ENCODE measurements at places on chromosomes 7 and 10.

- no peak for DNase-seq
These were observed 164.3 kb downstream of the SUGCT start for GRCh38 chr7:40299097-40299496.

DNA sequence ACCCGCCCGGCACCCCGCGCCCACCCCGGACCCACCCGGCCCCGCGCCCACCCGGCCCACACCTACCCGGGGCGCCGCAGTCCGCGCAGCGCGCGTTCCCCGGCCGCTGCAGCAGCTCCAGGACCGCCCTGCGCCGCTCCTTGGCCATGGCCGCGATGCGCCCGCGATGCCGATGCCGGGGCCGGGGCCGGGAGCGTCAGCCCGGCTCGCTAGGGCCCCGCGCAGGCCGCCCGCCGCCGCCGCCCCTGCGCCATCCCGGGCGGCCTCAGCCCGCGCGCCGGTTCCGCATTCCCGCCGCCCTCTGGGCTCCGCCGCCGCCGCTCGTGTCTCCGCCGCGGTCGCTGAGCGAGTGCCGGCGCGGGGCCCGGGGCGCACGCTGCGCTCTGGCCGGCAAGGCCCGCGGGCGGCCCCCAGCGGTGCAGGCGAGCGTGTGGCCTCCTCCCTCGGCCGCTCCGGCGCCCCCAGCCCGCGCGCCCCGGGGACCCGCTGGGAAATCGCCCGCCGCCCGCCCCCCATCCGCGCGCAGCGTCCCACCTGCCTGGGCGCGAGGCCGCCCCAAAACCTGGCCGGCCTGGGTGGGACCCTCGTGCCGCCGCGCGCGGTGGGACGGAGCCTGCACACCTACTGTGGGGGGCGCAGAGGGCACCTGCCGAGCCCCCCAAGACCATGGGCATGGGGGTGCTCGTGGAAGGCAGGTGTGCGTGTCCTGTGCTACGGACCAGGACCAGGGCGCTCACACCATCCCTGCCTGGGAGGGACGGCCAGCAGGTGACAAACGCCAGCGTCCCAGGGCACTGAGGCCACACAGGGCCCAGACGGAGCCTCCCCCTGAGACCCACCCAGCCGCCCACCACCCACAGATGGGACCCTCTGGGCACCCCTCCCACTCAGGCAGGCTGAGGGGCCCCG is at the start of gene ADAP1:
Gene ADAP1, minus strand, starts transcription at position 351 of the 909 bp plus-strand sequence. Its CDS starts 203 bp downstream, at position 148.
- DNase-seq, result peak; percentile 49

GRCh38 chr7:64869912-64870562 is 33.0 kb upstream of the ZNF273 start:
- DNase-seq, result no peak

DNA sequence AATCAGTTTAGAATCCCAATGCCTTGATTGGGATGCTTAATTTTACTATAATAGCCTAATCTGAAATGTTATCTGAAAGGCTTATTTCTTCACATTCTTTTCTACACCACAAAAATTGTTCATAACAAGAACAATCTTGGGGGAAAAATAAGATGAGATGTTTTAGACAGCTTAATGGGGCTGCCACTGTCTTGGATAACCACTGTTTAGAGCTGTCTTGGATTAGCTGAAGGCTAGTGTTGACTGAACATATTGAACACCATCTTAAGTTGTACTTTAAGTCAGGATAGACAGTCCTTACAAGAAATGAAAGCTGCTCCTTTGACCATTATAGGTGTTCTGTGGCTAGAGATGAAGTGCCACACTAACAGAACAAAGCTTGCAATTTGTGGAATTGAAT is 501.3 kb downstream of the GFRA1 start:
- no peak for DNase-seq

DNA sequence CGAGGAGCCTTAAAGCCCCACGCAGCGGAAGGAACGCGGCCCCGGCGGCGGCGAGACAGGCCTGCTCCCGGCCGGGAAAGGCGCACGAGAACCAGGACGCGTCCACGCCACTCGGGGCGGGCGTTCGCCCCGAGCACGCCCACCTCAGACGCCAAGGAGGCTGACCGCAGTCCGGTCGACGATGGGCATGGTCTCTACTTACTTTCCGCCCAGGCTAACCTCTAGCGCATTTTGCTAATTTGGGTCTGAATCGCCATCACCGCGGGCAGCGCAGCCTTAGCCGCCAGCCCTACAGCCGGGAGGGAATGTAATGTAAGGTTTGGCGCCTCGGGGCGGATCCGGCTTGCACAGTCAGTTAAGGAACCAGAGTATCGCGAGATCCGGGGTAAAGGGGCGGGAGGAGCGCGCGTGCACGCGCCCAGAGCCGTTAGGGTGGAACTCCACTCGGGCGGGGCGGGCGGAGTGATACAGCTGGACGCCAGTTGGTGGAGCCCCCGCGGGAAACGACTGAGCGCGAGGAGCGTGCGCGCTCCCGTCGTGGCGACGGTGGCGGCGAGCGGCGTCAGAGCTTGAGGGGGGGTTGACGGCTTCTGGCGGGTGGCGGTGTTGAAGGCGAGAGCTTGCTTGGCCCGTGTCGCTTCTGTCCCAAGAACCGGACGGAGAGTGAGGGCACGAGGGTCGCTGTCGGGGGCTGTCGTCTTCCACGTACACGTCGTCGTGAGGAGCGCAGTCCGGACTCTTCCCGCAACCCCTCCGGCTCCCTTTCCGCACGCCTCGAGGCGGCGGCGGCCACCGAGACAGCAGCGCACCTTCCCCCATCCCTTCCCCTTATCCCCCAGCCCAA is at the start of gene LUC7L2:
Gene LUC7L2, plus strand, starts transcription at position 529 of the 844 bp plus-strand sequence. CDS start 368 bp downstream, outside the sequence.
- DNase-seq, result peak; percentile 99

DNA sequence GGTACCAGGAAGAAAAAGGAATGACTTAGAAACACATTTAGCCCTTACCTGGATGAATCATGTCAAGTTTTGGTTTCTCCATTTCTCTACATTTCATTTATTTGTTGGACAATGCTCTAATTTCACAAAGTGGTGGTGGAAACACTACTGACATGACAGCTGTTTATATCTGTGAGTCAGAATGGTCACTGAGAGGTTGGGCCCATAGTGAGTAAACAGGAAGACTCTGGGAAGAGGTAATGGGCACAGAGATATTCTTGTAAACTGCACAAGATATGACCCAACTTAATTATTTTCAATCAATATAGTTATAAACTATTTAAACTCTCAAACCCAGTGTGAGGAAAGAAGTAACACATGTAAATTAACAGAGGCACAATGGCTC is 176.3 kb upstream of the MEOX2 start:
- DNase-seq, result no peak

GRCh38 chr7:23467806-23468525 is 2.3 kb downstream of the IGF2BP3 start:
- DNase-seq, result no peak

DNA sequence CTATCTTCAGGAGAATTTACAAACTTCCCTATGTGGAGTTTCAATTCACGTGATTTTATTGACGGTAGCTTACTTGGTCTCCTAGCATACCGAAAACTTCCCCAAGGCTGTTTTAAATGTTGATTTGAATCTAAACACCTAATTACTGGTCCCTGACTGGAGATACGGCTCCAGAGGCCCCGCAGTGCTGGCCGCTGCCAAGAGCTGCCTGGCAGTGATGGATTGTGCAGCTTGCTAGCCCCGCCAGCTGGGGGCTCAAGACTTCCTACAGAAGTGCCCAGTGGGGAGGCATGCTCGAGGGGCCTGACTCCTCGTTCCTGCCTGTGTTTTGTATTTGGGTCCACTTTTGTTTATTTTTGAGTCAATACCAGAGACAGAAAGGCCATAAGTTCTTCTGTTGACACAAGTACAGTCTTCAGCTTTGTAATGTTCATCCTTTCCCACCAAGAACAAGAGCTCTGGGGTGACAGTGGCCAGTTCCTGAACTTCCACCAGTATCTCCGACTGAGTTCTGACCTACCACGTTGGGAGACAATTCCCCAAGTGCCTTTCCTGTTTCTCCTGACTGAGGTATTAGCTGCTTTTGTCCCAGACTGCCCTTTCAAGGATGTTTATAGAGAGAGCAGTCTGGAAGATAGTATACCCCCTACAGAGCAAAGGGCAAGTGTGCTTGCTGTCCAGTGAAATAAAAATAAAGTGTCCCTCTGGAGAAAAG is 80.7 kb upstream of the CXCL12 start:
- no peak for DNase-seq
